ENCODE measurements at places on chromosomes 12 and 14.

DNA sequence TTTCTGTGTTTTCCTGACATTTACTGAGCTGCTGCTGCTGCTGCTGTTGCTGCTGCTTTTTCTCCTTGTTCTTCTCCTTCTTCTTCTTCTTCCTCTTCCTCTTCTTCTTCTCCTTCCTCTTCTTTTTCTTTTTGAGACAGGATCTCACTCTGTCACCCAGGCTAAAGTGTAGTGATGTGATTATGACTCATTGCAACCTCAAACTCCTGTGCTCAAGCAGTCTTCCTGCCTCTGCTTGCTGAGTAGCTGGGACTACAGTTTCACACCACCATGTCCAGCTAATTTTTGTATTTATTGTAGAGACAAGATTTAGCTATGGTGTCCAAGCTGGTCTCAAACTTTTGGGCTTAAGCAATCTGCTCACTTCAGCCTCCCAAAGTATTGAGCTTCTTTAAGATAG is 95.8 kb downstream of the TMTC3 start:
- DNase-seq, result no peak

DNA sequence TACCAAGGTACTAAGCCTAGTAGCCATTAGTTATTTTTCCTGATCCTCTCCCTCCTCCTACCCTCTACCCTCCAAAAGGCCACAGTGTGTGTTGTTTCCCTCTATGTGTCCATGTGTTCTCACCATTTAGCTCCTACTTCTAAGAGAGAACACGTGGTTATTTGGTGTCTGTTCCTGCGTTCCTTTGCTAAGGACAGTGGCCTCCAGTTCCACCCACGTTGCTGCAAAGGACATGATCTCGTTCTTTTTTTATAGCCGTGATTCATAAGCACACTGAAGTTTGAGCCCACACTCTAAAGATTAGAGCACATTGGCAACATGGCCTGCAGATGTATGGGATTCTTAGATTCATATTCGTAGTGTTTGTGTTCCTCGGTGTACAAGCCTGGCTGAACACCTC is 8.1 kb upstream of the STX2 start:
- DNase-seq, result no peak

GRCh38 chr12:16228067-16228466 is 49.4 kb downstream of the SLC15A5 start:
- DNase-seq, result no peak

- DNase-seq, result no peak
Measured at GRCh38 chr12:95739561-95740313, 50.8 kb downstream of the NTN4 start.

GRCh38 chr12:85423947-85424346 is 143.9 kb downstream of the ALX1 start:
- DNase-seq, result no peak

DNA sequence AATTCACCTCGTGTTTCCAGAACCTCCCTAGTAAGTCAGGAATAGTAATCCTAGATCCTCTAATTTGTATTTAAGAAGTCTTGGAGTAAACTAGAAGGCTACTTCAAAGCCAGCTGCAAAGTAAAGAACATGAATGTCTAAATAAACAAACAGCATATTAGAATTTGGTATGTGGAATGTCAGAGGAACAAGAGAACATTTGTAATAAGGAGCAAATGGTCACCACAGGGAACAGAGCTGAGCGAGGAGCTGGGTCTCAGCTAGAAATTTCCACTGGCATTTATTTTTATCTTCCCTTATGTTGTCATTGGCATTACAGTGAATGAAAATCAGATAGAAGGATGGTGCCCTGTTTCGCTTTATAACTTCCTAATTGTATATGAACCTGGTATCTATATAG is 50.2 kb downstream of the FRMD6 start:
- no peak for DNase-seq

GRCh38 chr12:132729541-132730320 is 19.1 kb downstream of the PGAM5 start:
- no peak for DNase-seq

DNA sequence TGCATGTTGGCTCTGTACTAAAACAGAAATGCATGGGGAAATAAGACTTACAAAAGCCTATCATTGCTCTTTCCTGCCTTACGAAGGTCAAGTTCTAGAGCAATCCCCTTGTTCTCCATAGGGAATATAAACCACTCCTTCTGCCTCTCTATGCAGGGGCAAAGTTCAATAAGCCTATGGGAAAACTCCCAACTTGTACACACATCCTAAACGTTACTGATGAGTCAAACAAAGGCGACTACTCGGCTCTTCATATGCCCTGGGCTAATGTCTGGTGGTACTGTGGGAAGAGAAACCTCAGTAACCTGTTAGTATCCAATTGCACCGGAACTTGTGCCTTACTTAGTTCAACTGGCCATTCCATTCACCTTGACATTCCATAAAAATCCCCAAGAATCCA is 32.7 kb downstream of the PRMT8 start:
- no peak for DNase-seq

GRCh38 chr12:122086641-122087285 is 8.2 kb downstream of the MLXIP start:
- DNase-seq, result no peak

DNA sequence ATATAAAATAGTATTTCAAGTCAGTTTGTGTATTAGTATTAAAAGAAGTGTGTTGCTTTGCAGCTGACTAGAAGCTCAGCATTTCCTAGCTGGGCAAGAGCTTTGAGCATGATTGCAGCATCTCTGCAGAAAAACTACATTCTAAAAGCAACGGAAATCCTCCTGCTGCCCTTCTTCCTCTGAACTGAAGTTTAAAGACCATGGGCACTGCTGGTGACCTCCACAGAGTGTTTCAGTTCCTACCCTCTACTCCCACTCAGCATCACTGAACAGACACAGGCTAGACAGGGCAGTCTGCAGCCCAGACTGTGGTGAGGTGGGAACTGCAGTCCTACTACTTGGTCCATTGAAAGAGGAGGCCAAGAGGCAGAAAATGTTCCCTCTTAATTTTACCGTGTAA is 59.0 kb downstream of the FAR2 start:
- no peak for DNase-seq

DNA sequence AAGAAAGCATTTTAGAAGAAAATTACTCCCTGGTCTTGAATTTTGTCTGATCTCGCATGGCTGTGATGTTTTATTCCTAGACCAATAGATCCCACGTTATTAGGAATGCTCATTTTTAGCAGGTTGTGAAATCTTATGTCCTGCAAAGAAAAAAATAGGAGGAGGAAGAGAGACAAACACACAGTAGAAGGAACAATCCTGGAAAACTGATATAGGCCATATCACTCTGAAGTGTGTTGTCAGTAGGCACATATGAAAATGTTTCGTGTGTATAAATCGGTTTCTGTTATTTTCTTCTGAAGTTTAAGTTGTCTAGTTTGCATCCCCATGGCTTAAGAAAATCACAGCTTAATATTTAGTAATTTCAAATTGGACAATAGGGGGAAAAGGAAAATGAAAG is 12.4 kb downstream of the SLCO1B3 start:
- DNase-seq, result no peak

DNA sequence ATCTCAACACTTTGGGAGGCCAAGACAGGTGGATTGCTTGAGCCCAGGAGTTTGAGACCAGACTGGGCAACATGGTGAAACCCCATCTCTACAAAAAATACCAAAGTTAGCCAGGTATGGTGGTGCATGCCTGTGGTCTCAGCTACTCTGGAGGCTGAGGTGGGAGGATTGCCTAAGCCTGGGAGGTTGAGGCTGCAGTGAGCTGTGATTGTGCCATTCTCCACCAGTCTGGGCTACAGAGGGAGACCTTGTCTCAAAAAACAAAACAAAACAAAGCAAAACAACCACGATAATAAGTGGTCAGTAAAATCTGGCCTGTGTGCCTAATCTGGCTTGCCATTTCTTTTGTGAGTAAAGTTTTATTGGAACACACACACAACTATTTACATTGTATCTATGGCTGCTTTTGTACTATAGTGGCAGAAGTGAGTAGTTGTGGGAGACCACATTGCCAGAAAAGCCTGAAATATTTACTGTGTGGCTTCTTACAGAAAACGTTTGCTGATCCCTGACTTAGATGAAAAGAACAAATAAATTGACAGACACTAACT is 19.4 kb upstream of the KLRG1 start:
- no peak for DNase-seq

DNA sequence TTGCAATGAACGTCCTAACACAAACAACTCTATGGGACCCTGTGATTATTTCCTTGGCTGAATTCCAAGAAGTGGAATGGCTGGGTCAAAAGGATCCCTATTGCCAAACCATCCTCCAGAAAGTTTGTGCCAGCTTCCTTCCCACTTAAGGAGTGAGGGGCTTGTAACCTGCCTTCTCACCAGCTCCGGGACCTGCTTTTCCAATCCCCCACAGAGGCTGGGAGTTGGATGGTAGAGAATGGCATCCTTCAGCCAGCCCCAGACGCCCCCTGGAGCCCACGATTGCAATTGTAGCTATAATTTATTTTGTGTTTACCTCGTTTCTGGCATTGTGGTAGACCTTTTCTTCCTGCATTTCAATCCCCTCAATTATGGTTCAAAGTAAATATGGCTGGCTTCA is 9.7 kb upstream of the ZDHHC22 start:
- no peak for DNase-seq

- DNase-seq, result no peak
Measured at GRCh38 chr12:104520242-104520900, 63.6 kb downstream of the CHST11 start.

- DNase-seq, result no peak
Measured at GRCh38 chr12:38056701-38057689, 259.6 kb upstream of the ALG10B start.

DNA sequence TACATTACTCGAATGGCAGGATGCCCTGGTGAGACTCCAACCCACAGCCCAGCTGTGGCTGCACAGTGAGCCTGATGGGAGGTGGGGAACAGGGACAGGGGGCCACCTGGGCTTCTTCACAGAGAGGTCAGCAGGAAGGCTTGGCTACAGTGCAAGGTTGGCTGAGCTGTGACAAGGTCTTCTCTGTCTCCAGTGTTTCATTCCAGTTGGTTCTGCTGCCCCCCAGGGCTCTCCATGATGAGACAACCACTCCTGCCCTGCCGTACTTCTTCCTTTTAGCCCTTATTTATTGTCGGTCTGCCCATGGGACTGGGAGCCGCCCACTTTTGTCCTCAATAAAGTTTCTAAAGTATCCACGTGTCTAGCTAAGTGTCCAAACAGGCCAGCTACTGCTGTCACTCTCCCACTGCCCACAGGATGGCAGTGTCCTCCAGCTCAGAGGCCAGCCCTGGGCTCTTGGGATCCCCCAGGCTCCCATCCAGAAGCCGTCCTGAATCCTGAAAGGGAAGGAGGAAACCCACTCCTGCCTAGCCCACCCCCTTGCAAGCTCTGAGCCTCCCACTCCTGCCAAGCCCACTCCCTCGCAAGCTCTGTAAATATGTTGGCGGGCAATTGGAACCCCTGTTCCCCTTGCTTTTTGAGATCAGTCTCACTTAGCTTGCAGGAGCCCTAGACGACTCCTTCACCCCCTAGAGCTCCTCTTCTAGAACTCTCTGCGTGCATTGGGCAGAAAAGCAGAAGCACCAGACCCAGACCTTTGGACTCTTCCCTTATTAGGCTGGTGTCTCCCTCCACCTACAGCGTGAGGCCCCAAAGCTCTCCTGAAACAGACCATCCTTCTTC is 5.4 kb downstream of the C1QL4 start:
- DNase-seq, result no peak

Measured in stimulated activated CD8-positive, alpha-beta memory T cell treated with anti-CD3 and anti-CD28 coated beads, Interleukin-2, amount 100 ng/mL, for 1 hour (primary cell).